ENCODE measurements at places on chromosomes 4 and X.
A peak's percentile ranks its signal among the peaks of the same experiment; 100 is the strongest.

- no peak for DNase-seq
These were observed 66.8 kb downstream of the RAPGEF2 start for GRCh38 chr4:159169404-159170302.

- no peak for DNase-seq
These were observed 29.7 kb upstream of the CRMP1 start for GRCh38 chr4:5922556-5922955.

DNA sequence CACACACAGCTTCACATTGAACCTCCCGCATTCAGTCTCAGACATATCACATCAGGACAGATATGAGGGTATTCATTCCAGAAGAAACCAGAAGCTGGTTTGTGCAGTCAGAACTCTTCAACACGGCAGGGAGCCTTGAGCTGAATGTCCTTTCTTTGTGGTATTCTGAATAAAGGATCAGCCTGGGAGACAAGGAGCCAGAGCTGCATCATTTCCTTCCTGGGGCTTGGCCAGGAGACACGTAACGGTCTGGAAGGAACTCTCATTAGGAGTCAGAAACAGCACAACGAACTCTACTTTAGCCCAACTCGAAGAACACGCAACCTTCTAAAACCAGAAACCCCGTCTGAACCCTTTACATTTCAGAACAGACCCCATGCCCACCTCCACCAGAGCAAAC, 46.4 kb downstream of the KDR start:
- DNase-seq = no peak

- no peak for DNase-seq
These were observed 161.2 kb upstream of the SPRY1 start for GRCh38 chr4:123235431-123235830.

DNA sequence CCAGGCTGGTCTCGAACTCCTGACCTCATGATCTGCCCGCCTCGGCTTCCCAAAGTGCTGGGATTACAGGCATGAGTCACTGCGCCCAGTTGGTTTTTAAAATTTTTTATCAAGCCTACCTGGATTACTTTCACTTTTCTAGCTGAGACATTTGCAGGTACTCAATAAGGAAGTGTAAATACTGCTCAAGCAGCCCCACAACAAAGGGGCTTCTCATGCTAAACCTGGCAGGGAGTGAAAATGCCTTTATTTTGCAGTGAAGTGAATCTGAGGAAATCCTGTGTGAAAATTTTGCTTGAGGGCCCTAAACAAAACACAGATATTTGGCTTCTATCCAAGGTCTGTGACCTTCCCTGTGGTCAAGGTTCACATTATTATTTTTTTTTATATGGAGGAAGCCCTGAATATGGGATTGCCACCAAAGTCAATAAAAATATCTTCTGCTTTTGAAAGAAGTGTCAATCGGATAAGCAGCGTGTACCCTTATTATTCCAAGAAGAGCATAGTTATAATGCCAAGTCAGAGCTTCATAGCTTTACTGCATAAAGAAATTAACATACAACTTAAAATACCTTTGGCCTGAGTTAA, 481.0 kb downstream of the SH2D1A start:
- DNase-seq = no peak

DNA sequence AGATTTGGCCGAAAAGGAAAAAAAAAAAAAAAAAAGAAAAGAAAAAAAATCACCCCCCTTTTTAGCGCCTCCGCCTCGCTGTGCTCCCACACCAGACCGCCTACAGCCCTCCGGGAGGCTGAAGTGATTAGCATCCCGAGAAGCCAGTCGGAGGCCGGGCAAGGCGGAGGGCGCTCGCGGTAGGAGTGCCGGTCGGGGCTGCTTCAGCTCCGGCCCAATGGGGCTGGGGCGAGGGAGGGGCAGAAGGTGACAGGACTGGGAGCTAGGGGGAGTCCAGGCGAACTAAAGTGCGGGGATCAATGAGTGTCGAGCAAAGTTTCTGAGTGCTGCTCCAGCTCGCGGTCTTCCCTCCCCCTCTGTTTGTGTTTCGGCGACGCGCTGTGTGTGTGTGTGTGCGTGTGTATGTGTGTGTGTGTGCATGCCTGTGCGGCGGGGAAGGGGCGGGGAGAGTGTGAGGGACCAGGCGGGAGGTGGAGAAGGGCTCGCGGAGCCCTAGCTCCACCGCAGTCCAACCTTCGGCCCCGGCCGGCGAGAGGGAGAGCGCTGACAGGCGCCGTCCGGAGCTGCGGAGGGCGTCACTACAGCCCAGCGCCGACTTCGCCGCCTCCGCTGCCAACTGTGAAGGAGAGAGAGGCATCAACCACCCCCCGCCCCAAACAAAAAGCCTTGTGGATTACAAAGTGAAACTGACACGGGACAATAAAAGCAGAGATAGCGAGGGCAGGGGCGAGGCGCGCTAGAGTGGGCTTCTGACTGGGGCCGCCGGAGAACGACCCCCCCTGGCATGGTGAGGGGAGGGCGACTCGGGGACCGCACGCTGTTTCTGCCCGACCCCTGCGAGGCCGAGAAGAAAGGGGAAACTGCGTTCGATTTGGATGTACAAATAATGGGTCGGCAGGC, at the start of gene FAT4:
TSS of gene FAT4 (plus strand) at position 280 of the 900 bp plus-strand sequence. CDS start 1,457 bp downstream, outside the sequence.
- peak; percentile 84 for DNase-seq

GRCh38 chr4:88002786-88003185, 4.6 kb upstream of the PKD2 start:
- DNase-seq = no peak

GRCh38 chr4:128536746-128537145, 249.1 kb upstream of the PGRMC2 start:
- no peak for DNase-seq
